NCI-H524 treated with DMSO at 0.1 percent for 48 hours (cell line): ENCODE measurements at places on chromosomes 12 and 14.
A peak's percentile ranks its signal among the peaks of the same experiment; 100 is the strongest.

DNA sequence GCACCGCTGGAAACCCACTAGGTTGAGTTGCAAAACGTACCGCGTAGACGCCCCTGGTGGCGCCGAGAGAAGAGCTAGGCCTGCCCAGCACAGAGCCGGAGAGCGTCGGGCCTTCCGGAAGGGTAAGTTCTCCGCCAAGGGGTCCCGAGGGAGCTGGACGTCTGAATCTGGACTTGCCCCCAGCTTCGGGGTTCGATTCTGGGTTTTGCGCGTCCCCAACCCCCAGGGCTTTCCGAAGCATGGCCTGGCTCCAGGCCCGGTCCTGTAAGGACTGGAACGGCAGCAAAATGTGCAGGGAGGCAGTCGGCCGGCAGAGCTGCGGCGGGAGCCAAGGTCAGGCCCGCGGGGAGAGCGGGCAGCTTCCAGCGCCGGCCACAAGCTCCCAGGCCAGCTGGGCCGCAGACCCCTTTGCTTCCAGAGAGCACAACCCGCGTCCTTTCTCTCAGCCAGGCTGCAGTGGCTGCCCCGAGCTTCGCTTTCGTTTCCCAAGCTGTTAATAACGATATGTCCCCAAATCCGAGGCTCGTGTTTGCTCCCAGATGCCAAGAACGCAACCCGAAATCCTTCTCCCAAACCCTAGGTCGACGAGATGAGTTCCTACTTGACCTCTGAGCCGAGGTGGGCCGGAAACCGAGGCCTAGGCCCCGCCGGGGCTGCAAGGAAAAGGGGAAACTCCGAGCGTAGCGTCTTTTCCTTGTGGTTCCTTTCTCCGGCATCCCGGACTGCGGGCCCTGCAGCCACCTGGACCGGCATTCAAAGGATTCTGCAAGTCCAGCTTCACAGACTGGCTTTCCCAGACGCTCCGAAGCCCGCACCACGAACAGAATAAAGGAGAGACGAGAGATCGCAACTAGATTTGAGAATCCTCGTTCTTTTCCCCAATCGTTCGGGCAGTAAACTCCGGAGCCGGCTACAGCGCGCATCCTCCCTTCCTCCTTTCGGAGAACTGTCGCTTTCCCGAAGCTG, 3.2 kb upstream of the TBX5 start:
- DNase-seq: no peak

DNA sequence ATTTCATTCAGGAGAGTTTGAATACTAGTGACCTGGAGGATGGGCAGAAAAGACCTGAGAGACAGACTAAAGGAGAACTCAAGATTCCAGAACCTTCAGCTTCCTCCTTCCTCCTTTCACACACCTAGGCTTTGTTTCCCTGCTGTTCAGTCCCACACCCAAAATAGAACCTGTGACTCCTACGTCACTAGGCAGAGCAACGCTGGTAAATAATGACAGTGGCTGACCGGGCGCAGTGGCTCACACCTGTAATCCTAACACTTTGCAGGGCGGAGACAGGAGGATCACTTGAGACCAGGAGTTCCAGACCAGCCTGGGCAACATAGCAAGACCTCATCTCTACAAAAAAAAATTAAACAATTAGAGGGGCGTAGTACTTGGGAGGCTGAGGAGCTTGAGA, 166.4 kb upstream of the FKBP4 start:
- no peak for DNase-seq

DNA sequence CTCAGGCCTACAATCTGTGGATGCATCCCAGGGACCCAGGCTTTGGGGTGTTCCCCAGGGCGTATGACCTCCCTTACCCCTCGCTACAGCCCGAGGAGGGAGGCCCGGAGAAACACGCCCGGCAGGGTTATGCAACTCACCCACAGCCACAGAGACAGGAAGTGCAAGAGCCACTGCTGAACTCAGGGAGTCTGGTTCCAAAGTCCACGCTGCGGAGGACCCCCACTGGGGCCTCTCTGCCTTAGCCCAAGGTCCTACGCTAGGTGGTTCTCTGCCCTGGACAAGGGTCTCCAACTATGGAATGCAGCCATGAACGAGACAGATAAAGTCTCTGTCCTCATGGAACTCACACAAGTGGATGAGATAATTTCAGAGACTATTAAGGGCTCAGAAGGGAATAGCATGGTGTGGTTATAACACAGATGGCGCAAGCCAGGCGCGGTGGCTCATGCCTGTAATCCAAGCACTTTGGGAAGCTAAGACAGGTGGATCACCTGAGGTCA, 11.3 kb downstream of the SCARB1 start:
- DNase-seq: no peak

DNA sequence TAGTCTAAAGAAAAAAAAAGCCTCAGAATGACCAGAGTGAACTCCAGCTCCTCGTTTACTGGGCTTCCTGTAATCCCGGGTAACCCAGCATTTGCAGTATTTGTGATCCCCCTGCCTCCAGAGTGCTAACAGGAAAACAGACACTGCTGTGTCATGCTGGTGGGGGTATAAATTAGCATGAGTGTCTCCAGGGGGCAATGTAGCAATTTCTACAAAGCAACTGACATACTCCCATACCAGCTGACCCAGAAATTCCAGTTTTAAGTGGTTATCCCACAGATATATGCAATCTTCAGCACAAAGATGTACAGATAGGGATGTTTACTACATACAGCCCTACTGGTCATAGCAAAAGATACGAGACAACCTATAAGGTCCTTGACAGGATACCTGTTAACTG, 18.8 kb downstream of the TTC7B start:
- DNase-seq: no peak

DNA sequence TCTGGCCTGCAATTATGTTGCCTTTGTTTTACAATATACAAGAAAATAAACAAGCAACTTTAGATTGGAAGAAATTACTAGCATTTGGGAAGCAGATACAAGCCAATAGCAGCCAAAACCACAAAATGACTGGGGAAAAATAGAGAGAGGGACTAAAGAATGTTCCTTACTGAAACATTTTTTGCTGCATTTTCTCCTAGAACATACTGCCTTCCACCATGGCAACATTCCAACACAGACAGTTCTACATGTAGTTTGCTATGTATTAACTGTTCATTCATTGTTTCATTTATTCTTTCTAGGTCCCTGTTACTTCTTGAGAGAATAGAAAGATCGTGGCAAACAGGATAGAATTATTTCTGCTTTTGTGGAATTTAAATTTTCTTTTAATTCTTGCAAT, 530.2 kb downstream of the RPS29 start:
- no peak for DNase-seq

DNA sequence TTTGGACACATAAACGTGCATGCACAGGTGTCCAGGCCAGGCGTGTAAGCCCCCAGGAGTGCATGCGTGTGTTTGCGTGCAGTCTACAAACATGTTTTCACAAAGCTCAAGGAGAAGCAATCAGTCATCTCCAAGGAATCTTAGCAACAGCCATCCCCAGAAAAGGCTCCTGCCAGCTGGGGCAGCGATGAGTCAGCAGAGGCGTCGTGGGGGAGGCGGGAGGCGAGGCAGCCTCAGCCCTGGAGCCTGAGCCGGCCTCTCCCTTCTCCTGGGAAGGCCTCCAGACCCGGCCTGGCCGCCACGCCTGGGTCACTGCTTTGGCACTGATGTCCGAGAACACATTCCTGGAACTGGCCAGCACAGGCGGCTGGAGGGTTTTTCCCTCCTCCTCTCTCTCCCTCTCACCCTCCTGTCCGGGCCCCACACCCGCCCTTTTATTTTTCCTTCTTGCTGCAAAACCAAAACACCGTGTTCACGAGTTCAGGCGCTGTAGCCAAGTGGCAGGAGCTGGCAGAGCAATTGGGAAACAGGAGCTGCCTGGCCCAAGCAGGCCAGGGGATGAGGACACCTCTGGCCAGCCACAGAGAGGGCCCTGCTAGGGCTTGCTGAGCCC, 92.7 kb downstream of the LRRC74A start:
- DNase-seq: no peak

DNA sequence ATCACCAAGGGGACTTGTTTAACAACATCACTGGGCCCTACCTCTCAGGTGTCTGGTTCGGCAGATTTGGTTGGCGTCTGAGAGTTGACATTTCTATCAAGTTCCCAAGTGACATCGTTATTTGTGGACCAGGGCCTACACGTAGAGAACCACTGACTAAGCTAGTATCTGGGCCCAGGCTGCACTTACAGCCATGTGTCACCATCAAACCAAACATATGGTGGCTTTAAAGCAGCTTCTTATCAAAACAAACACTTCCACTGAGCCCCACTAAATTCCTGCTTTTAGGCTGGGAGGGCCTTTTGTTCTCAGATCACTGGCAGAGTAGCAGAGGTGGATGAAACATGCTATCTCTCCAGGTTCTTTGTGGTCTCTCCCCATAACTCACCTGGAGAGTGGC, 220.5 kb downstream of the PELI2 start:
- peak; percentile 59 for DNase-seq
